ENCODE measurements at places on chromosomes 13 and 19.
A peak's percentile ranks its signal among the peaks of the same experiment; 100 is the strongest.

DNA sequence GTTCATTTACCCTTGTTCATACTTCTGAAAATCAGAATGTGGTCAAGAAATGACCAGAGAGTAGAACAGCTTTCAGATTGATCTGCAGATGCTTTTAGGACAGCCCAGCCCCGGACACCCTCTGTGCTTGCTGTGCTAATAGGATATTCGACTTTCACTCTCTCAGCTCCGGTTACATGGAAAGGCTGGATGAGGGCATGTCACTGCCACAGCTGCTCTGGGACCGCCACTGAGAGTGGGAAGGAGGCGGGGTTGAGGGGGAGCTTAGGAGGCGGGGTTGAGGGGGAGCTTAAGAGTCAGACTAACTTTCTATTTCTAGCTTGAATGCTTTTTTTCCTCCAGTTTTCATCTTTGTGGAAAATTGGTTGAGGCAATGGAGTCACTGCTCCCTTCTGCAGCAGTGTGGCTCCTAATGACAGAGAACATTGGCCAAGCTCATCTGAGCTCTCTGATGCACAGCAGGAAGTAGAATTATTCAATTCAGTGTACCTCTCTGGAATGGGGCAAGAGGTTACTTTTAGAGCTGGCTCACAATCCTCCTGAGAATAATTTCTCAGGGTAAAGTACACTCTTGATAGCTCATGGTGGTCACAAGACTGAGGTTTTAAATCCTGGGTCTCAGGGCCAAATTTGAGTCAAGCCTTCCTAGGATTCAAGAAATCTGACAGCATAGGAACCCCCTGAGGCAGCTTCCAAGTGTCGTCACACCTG lies 74.6 kb upstream of the NPAS1 start:
- DNase-seq: peak; percentile 66

DNA sequence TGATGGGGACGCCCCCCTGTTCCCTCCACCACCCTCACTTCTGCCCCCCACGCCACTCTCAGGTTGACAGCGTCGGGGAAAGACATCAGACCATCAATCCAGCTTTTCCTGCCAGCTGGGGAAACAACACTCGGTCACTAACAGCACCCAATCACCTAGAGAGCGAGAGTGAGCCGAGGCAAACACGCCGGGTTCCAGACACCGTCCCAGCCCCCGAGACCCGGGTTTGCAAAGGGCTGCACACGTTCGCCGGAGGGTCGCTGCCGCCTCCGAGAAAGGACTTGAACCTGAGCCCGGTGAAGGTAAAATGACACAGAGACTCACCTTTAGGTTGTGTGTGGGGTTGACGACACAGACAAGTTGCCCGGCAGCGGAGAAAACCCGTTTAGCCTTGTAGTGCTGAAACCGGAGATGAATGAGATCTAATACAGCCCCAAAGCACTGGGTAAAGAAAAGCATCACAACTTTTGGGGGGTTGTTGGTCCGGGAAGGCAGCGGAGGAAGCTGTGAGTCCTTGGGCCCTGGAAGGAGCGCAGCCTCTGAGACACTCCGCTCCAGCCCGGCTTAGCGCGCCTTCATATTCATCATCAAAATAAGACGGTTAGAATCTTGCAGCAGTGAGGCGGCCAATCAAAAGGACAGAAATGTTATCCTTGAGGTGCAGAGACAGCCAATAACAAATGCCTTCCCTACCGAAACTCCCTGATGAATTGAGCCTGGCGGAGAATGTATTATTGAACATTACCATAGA lies at the start of gene SIAH3:
Gene SIAH3, minus strand, starts transcription at position 583 of the 751 bp plus-strand sequence. Its CDS starts 124 bp downstream, at position 459.
- DNase-seq: peak; percentile 21

GRCh38 chr19:1041835-1042685 lies 2.2 kb downstream of the ABCA7 start:
- DNase-seq: no peak

DNA sequence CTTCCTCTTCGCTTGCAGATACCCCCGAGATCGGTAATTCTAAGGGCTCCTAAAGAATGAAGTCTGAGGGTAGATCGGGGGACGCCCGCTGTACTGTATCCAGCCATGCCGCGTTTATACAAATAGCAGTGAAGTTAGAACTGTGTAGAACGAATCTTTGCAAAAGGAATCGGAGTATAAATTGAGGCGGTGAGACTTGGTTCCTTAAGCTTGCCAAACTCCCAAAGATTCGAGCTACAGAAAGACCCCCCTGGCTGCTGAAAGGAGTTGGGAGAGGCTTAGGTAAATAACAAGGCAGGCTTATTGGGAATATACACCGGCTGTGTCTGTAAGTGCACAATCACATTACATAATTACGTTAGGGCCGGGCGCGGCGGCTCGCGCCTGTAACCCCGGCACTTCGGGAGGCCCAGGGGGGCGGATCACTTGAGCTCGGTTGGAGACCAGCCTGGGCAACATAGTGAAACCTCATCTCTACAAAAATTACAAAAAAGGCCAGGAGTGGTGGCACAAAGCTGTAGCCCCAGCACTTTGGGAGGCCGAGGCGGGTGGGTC lies 12.2 kb downstream of the TMEM160 start:
- DNase-seq: no peak

DNA sequence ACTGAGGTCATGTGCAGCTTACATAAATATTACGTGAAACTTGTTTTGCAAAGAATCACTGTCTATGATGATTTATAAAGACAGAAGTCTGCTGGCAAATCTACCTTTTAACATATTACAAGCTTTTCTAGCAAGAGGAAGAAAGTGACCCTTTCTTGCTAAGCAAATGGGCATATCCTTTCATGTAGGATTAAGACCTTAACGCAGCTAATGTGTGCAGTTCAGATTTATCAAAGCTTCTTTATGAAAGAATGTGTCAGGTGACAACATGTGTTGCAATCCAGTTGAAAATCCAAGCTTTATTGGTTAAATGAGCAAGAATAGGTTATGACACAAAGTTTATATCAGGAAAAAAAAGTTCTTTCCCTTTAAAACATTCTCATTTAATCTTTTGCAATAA lies 115.6 kb upstream of the NBEA start:
- DNase-seq: no peak

GRCh38 chr13:40121722-40122121 lies 466.3 kb downstream of the COG6 start:
- no peak for DNase-seq

DNA sequence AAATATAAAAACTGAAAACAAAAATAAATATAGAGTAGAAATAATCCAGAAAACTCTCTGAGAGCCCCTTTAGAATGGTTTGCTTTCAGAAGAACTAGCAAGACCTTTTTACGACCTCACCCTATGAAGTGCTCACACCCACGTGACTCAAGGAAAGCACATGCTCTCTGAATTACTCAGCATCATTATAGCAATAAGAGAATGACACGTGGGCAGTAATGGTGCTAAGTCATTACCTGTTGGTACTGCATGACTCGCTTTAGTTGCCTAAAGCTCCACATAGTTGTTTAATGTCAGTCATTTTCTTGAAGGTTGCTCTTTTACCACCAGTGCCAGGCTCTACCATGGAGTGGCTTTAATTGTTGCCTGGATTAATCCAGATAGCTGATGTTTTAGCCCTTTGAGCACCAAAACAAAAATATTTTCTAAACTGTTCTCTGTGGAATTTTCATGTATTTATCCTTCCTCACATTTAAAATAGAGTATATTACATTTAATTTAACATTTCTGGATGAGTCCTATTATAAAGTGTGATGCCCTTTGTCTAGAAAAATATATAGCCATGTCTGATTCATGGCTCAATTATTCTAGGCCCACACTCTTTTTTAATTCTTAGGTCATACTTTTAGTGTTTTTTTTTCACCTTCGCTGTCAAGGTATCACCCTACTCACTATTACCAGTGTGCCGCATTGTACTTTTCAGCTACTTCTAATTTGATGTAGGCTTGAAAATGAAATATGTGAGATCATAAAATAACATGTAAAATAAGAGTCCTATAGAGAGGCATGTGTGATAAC lies 56.8 kb downstream of the THSD1 start:
- peak; percentile 92 for DNase-seq

DNA sequence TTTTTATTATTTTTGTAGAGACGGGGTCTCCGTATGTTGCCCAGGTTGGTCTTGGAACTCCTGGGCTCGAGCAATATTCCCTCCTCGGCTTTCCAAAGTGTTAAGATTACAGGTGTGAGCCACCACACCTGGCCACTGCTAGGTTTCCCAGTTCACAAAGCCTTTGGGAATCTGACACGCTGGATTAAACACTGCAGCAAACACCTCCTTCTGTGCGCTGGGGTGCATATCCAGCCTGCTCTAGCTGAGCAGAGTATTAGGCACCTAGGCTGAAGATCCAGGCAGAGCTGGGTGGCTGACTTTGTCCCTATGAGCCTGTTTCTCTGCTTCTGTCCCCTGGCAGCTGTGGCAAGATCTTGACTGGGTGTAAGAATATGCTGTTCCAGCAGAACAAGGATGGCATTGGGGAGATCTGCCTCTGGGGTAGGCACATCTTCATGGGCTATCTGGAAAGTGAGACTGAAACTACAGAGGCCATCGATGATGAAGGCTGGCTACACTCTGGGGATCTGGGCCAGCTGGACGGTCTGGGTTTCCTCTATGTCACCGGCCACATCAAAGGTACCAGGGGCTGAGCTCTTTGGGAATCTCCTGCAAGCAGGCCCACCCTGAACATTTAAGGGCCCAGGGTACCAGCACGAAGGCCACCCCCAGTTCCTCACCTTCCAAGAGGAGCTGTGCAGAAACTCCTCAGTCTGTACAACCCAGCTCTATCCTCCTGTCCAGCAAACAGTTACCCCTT lies 49.8 kb downstream of the ACSBG2 start:
- DNase-seq: no peak

GRCh38 chr13:106186366-106187030 lies 349.0 kb downstream of the EFNB2 start:
- DNase-seq: no peak

GRCh38 chr13:111119966-111120365 lies 4.9 kb downstream of the ARHGEF7 start:
- no peak for DNase-seq

DNA sequence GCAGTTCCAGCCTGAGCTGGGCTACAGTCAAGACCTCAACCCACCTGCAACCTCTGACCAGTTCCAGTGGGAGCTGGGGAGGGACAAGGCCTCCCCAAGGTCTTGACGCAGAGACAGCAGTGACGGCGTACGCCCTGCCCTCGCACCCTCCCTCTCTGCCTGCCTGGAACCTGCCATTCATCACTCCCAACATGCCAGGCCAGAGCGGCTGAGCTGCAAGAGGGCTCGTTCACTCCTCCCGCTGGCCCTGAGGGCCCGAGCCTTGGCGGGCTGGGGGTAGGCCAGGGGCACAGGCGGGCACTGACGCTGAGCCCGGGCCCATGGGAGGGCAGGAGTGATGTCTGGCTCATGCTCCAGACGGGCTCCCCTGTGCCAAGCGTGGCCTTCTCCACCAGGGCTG lies 8.2 kb downstream of the NDUFA11 start:
- DNase-seq: no peak

DNA sequence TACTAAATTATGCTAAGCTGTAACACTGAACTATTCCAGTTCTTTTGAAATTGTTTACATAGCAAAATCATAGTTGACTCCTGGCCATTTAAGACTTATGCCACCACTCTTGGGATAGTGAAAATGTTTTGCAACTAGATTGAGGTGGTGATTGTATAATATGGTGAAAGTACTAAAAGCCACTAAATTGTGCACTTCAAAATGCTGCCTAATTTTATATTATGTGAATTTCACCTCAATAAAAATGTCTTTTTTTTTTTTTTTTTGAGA lies 5.0 kb upstream of the SAE1 start:
- no peak for DNase-seq

- DNase-seq: no peak
Observed at GRCh38 chr13:34587576-34587975, 354.5 kb upstream of the NBEA start.

DNA sequence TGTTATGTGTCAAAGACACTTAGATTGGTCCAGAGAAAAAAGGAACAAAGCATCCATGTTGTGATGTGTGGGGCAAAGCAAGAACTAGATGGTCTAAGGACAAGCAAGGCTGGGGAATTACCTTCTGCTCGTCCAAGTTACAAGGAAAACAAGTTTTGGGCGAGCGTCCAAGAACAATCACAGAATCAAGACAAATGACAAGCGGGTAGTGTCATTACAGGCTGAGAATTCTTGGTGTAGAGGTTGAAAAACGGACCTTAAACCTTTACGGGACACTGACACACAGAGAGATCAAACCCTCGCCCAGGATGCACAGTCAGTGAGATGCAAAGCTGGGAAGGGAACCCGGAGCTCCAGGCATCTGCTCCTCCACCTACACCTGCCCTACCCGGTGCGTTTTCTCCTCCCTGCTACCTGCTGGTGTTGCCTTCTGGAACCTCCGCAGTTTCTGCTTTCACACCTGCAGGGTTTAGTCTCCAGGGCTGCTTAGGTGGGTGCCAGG lies 515 bp upstream of the ZNF324B start:
- DNase-seq: no peak

DNA sequence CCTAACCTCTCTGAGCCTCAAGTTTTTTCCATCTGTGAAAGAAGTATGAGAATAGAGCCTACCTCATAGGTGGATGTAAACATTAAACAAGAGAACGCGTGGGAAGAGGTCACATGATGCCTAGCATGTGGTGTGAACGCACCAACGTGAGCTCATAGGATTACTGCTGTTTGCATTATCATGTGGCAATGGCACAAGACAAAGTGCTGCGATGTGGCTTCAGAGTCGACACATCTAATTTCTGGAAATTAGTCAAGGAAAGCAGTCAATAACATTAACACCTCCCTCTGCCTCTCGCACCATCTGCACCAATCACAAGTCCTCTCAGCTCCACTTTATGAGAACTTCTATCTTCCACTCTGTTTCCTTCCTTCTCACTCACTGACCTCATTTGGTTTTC lies 489.7 kb downstream of the COG6 start:
- DNase-seq: no peak

DNA sequence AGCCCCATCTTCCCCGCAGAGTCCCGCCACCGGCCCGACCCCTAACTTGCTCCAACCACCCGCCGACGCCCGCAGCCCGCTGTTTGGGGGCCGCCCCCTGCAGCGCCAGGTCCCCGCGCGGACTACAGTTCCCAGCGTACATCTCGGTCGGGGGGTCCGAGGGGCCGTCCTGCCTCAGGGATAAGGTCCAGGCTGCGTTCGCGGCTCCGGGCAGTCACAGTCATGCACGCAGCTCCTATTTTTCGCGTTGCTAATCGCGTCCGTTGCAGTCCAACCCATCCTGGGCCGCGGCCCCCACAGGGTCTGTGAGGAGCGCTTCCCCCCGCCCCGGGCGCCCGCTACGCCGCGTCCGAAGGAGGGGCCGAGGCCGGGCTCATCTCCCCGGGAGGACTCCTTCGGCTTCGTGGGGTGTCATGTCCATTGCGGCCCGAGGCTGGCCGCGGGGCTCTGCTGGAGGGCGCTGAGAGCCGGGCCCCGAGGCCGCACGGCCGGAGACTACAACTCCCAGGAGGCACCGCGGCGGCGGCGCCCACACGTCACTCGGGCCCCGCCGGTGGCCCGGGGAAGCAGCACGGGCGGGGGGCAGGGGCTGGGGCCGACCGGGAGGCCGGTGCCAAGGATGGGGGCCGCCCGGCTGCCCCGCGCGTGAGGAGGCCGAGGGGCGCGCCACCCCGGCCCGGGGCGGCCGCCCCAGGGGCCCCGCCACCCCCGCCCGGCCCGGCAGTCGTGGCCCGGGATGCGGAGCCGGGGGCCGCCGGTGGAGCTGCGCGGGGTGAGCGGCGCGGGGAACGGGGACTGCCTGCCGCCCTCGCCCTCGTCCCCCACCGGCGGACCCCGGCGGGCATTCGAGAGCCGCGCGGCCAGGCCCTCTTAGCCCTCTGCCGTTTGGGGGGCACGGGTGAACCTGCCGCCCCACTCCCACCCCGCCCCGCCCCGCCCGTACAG lies at the start of gene MAP3K10:
Gene MAP3K10, plus strand, starts transcription at position 536 of the 945 bp plus-strand sequence. CDS start 606 bp downstream, outside the sequence.
- DNase-seq: peak; percentile 67

All from fibroblast of lung (primary cell).